ENCODE measurements at places on chromosomes 6 and 20.
A peak's percentile ranks its signal among the peaks of the same experiment; 100 is the strongest.

GRCh38 chr6:131013495-131013894 is 49.5 kb downstream of the EPB41L2 start:
- DNase-seq, result peak; percentile 86

DNA sequence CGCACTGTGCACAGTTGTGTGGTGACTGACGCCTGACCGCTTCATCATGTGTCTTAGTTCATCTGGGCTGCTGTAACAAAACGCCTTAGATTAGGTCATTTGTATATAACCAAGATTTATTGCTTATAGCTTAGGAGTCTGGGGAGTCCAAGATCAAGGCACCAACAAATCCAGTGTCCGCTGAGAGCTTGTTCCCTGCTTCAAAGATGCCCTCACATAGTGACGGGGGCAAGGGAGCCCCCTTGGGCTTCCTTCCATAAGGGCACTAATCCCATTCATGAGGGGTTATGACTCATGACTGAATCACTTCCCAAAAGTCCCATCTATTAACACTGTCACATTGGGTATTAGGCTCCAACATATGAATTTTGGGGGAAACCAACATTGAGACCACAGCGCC is 34.6 kb downstream of the CYP24A1 start:
- DNase-seq, result no peak

DNA sequence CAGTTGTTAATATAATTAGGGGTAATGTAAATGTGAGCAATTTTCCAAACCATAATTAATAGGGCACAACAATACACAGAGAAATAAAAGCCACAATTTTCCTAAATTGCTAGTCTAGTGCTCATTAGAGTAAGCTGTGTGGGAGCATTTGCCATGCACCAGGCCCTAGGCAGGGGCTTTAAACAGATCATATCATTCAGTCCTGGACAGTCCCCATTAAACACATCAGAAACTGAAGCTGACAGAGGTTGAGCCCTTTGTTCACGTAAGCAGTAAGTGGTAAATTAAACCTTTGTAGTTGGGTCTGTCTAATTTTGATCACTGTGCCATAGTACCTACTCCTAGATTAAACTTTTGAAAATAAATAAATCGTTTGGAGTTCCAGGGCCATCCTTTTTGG is 931.1 kb downstream of the C6orf118 start:
- DNase-seq, result no peak

DNA sequence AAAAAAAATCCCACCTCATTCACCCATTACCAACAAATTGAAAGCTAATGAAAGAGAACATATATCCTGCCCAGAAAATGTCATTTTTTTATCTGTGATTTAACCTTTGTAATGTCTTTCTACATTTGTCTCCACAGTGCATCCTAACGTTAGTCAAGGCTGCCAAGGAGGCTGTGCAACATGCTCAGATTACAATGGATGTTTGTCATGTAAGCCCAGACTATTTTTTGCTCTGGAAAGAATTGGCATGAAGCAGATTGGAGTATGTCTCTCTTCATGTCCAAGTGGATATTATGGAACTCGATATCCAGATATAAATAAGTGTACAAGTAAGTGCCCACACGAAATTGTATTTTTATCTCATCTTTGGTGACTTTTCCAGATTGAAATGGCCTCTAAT is 30.0 kb downstream of the RSPO3 start:
- DNase-seq, result no peak

DNA sequence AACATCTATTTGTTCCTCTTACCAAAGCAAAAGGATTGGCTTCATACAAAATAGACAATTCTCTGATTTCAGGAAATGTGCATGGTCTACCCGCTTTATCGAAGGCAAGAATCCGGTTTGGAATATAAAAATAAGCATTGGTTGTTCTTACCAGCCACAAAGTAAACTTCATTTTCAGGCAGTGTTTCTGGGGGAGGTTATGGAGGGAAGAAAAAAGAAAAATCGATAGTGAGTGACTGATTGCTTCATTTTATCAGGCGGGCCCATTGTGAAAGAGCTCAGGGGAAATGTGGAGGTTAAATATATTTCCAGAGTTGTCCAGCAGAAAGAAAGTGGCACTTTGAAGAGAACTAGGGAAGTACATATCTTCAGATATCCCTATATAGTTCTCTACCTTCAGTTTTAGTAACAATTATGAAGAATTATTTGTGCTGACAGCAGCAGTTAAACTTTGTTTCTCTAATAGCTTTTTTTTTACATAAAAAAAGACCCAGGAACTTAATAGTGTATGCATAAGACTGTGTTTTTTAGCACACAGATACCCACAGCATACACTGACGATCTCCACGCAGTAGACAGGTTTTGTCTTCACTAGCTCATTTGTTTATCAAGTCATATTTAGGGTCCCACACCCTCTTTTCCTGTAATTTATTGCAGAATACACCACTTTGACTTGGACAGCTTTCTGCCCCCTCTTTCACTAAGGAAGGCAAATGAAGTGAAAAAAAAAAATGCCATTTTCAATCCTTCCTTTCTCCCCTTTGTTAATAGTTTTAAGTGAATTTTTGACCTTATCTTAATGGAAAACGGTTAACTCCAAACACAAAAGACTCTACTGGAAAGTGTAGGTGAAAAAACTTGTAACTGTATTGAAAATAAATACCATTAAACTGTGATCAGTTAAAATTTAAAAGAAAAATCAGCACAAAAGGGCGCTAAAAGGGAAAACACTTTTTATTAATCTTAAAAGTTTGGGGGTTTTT is 2.9 kb downstream of the POU3F2 start:
- DNase-seq, result no peak

- no peak for DNase-seq
These were observed 60.4 kb downstream of the HAO1 start for GRCh38 chr20:7879883-7880282.

GRCh38 chr6:129432738-129433137 is 277.2 kb downstream of the ARHGAP18 start:
- no peak for DNase-seq

GRCh38 chr20:37327748-37328147 is 18.2 kb upstream of the SRC start:
- DNase-seq, result peak; percentile 59

- no peak for DNase-seq
These were observed 118.0 kb downstream of the PCSK2 start for GRCh38 chr20:17344790-17345189.

GRCh38 chr20:25005220-25005619 is 12.7 kb upstream of the APMAP start:
- DNase-seq, result peak; percentile 8

- no peak for DNase-seq
These were observed 123.0 kb downstream of the PLCB1 start for GRCh38 chr20:8254911-8255582.

- DNase-seq, result peak; percentile 71
These were observed 301.7 kb upstream of the ZFP64 start for GRCh38 chr20:52493171-52493721.

- DNase-seq, result no peak
These were observed 4.4 kb upstream of the KCNS1 start for GRCh38 chr20:45105317-45105716.

- peak; percentile 8 for DNase-seq
These were observed 19.8 kb downstream of the XKR7 start for GRCh38 chr20:31987744-31988143.

GRCh38 chr6:113301651-113302050 is 555.5 kb upstream of the MARCKS start:
- no peak for DNase-seq

GRCh38 chr6:3635482-3635881 is 116.0 kb downstream of the PXDC1 start:
- DNase-seq, result no peak

- DNase-seq, result no peak
These were observed 850.8 kb downstream of the EPHA7 start for GRCh38 chr6:92568541-92568940.

DNA sequence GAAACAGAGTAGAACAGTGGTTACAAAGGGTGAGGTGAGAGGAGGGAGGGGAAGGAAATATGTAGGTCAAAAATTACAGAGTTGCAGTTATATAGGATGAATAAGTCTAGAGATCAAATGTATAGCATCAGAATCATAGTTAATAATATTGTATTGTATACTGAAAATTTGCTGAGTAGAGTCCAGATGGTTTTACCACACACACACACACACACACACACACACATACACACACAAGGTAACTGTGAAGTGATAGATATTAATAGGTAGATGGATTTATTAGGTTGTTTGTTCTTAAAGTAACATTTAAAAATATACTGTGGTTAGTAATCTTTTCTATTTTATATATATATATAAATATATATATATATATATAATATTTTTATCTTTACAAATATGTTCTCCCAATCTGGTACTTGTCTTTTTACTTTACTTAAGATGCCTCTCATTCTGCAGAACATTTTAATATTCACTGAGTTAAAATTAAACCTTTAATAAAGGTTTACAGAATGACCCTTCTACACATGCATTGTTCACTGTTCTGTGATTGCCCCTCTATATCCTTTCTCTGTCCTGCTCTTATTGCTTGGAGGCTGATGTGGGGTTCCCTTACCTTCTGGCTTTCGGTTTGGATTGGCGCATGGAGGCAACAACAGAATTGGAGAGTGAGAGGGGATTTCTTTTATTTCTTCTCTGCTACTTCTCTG is 408 bp downstream of the PTCHD4 start:
- no peak for DNase-seq

- DNase-seq, result peak; percentile 34
These were observed at the start of gene SLC4A11 for GRCh38 chr20:3239026-3239866. Gene SLC4A11, minus strand, starts transcription at chr20:3239190. Its CDS starts 53 bp downstream, at chr20:3239137.

GRCh38 chr20:24158281-24158680 is 169.7 kb upstream of the GGTLC1 start:
- peak; percentile 8 for DNase-seq

DNA sequence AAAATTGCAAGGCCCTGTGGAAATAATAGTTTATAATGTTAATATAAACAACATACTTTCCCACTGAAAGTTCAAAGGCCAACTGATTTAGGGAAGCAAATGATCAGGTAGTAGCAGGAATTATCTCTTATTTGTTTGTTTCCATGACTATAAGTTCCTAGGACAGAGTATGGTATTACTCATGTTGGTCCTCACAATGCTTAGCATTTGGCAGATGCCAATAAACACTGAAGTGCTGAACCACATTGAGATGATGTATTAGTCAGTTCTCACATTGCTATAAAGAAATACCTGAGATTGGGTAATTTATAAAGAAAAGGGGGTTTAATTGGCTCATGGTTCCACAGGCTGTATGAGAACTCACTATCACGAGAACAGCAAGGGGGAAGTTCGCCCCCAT is 129.6 kb upstream of the NUP153 start:
- no peak for DNase-seq

DNA sequence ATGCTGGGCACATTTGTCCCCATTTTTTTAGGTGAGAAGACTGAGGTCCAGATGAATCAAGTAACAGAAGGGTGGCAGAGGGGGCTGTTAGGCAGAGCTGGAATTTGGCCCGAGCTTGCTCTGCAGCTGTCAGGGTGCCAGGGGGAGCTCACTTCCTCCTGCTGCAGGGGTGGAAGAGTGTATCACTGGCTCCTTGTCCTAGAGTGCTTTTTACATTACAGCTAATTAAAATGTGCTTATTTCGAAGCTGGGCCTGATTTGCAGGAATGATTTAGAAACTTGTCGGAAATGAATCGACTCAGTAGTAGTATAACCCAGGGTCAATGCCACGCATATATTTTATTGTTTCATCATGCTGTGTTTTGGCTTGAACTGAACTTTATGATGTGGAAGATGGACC is 11.1 kb downstream of the TOX2 start:
- peak; percentile 66 for DNase-seq

GRCh38 chr6:14950103-14950969 is 295.5 kb upstream of the JARID2 start:
- DNase-seq, result no peak

All from fibroblast of skin of scalp (primary cell).